Activated T-helper 2 cell treated with anti-CD3 and anti-CD28 coated beads, Interferon-gamma antibody, Interleukin-2, Interleukin-4, amounts not matched to agents 10 μg/mL and 5 μg/mL and 100 μg/mL, durations not matched to agents 14 hours and 24 hours and 36 hours (primary cell): ENCODE measurements at places on chromosomes 3 and 15. TPM values are rescaled to one million over a fixed set of nuclear protein-coding genes. Genes with fewer than 3 reads are reported as not detected.

DNA sequence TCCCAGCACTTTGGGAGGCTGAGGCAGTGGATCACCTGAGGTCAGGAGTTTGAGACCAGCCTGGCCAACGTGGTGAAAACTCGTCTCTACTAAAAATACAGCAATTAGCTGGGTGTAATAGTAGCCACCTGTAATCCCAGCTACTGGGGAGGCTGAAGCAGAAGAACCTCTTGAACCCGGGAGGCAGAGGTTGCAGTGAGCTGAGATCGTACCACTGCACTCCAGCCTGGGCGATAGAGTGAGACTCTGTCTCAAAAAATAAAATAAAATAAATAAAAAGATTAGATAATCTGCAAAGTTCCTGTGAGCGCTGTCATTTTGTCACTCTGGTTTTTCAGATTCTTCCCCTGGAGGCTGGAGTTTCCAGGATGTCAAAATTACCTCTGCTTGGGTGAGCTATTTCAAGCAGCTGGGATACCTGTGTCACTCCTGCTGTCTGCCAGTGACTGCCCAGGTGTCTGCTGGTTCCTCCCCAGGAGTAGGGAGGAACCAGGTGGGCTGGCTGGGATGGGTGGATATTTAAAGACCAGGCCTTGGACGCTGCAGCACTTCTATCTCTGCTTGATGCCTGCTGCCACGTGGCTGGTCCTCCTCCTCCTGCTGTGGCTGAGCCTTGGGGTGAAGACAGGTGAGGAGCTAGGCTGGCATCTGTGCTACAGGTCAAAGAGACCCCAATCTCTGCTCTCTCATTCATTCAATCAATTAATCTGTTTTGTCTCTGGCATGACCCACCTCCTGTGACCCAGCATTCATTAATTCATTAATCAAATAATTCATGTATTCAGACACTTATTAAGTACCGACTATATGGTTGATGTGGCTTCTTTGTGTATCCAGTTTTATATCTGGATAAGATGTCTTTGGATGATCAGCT, 19.5 kb upstream of the MUC20 start:
- no peaks in the 10 kb centered on the region for H3K27me3 ChIP-seq
- no peak overlapping the region for H3K4me3 ChIP-seq
- peaks cover 6% of the 10 kb centered on the region for H3K4me1 ChIP-seq
- H3K36me3 ChIP-seq = peaks cover 38% of the 10 kb centered on the region
- DNase-seq = no peak
- H3K27ac ChIP-seq = peak overlapping the region; percentile 13

- no peak overlapping the region for H3K4me3 ChIP-seq
- H3K36me3 ChIP-seq = peaks cover 63% of the 10 kb centered on the region
- H3K27ac ChIP-seq = peak overlapping the region; percentile 38
- peaks cover 20% of the 10 kb centered on the region for H3K4me1 ChIP-seq
- H3K27me3 ChIP-seq = no peaks in the 10 kb centered on the region
- no peak for DNase-seq
Observed at GRCh38 chr3:52696830-52697631, 8.6 kb downstream of the GLT8D1 start.

- DNase-seq = no peak
- no peak overlapping the region for H3K4me3 ChIP-seq
- H3K27ac ChIP-seq = no peak overlapping the region
- no peaks in the 10 kb centered on the region for H3K36me3 ChIP-seq
Observed at GRCh38 chr15:79680720-79681119, 216.1 kb downstream of the MTHFS start.

DNA sequence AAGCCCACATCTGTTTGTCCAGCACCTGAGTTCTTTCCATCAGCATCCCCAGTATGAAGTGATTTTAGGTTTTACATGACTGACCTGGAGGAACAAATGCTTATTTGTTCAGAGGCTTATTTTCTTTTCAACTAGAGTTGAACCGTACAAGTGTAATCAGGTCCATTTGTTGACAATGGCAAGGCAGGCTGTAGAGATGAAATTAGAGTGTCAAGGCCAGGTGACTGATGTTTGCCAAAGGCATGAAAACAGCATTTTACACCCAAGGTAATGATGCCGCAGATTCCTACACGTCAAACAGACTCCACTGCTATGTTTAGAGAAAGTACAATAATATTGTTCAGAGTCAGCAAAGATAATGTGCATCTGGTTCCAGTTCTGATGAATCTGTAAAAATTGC, 96.5 kb downstream of the KCNAB1 start:
- H3K4me3 ChIP-seq = no peak overlapping the region
- H3K27me3 ChIP-seq = peaks cover 20% of the 10 kb centered on the region
- DNase-seq = no peak

DNA sequence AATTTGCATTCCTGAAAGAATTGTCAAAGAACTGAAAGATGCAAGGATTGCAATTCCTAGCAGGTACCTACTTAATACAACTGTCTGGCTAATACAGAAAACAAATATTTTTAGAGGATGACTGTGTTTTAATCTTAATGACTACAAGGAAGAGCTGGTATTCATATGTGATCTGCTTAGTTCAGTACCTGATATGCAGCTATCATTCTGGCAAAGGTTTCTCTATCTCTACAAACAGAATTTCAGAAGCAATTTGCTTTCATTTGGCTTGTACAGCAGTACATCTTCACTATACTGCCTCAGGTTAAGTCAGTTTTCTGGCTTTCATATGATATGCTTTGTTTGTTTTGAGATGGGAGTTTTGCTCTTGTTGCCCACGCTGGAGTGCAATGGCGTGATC, 51.3 kb downstream of the TBL1XR1 start:
- peaks cover 18% of the 10 kb centered on the region for H3K36me3 ChIP-seq
- no peak for DNase-seq
- no peaks in the 10 kb centered on the region for H3K27me3 ChIP-seq
- H3K4me3 ChIP-seq = peak overlapping the region; percentile 61

RTF1 gene
- 40.1 and 40.7 TPM in 2 replicates for total RNA-seq

GALNT15 gene
- 0.07 TPM in 1 of 2 replicates, not detected in the other for total RNA-seq

DNA sequence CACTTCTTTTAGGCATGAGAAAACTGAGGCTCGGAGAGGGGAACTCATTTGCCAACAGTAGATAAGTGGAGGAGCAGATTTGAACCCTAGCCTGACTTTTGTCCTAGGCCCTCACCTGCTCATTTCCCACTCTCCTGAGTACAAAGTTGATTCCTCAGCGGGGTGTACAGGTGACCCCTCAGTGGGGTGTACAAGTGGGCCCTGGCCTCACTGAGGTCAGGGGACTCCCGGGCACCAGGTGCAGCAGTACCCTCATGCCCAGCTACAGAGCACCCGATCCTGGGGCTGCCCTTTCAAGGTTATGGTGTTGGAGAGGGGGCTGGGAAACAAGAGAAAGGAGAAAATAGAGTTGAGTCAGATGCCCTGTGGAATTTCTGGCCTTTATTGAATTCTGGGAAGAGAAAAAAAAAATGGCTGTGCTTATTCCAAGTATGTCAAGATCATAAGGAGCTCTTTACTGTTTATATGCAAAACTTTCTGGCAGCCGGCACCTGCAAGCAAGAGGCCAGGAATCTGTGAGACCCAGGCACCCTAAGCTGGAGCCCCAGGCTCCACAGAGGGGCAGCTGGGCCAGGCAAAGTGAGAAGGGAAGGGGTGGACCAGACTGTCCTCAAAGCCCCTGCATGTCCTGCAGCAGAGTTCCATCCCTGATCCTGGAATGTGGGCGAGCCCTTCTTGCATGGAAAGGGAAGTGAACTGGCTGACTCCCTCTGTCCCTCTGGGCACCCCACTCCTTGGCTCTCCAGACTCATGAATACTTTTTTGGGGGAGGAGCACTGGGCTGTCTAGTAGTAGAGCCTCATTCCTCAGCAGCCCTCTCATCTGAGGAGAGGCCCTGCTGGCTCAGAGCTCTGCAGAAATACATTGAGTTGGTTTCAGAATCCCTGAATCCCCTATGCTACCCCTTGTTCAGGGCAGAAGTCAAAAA, 43.1 kb downstream of the AMOTL2 start:
- H3K4me1 ChIP-seq = no peaks in the 10 kb centered on the region
- no peaks in the 10 kb centered on the region for H3K36me3 ChIP-seq

ESYT3 gene
- total RNA-seq = 0.09 and 0.32 TPM in 2 replicates

DNA sequence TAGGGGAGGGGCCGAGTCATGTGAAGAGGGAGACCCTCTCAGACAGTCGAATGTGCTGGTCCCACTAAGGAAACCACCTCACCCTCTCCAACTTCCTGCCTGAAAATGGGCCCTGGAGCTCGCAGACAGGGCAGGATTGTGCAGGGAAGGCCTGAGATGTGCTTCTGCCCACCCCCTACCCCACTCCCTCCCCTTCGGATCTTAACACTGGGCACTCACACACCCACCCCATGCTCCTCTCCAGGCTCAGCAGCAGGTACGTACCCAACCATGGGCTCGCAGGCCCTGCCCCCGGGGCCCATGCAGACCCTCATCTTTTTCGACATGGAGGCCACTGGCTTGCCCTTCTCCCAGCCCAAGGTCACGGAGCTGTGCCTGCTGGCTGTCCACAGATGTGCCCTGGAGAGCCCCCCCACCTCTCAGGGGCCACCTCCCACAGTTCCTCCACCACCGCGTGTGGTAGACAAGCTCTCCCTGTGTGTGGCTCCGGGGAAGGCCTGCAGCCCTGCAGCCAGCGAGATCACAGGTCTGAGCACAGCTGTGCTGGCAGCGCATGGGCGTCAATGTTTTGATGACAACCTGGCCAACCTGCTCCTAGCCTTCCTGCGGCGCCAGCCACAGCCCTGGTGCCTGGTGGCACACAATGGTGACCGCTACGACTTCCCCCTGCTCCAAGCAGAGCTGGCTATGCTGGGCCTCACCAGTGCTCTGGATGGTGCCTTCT, 20.0 kb downstream of the ATRIP start:
- peak overlapping the region; percentile 94 for H3K4me3 ChIP-seq
- H3K27ac ChIP-seq = peak overlapping the region; percentile 84
- peaks cover 46% of the 10 kb centered on the region for H3K36me3 ChIP-seq
- H3K27me3 ChIP-seq = no peaks in the 10 kb centered on the region

TNNC1 gene
- 0.34 and 0.46 TPM in 2 replicates for total RNA-seq

DNA sequence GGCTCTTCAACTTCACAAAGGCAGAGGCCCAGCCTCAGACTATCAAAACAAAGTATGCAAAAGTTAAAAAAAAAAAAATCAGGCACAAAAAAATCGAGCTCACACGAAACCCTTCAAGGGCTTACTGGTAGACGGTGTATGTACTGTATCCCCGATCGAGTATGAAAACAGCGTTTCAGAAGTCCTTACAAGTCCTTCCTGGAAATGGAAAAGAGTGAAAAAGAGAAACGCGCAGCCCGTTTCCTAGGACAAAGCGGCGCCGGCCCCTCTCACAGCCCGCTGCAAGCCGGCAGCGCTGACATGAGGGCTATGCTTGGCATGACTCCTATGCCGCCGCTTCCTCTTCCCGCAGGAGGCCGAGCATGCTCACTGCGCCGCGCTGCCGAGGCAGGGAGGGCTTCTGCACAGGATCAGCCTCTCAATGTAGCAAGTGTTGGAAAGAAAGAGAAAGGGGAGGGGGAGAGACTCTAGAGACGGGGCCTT, at the start of gene VGLL4:
Gene VGLL4, minus strand, starts transcription at position 311 of the 483 bp plus-strand sequence. CDS start 397 bp downstream, outside the sequence.
- peaks cover 31% of the 10 kb centered on the region for H3K4me1 ChIP-seq
- H3K27me3 ChIP-seq = peaks cover 8% of the 10 kb centered on the region
- peaks cover 34% of the 10 kb centered on the region for H3K36me3 ChIP-seq
- DNase-seq = peak; percentile 65
- peak within 1 kb of the TSS; percentile 91 for H3K4me3 ChIP-seq

DNA sequence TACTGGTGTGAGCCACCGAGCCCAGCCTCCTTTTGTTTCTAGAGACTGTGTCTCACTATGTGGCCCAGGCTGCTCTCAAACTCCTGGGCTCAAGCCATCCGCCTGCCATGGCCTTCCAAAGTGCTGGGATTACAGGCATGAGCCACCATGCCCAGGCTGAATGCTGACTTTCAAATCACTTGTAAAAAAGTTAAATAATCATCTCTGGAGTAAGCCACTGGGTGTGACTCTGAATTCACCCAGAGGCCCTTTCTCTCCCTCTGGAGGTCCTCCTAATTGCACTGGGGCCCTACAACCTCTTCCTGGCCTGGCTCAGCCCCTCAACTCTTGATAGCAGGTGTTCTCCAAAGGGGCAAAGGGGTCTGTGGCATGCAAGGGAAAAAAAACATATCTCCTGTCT, 54.8 kb downstream of the MEGF11 start:
- peaks cover 5% of the 10 kb centered on the region for H3K27me3 ChIP-seq
- H3K36me3 ChIP-seq = no peaks in the 10 kb centered on the region
- DNase-seq = no peak
- peaks cover 3% of the 10 kb centered on the region for H3K4me1 ChIP-seq

GRCh38 chr3:29559741-29560465, 279.0 kb downstream of the RBMS3 start:
- H3K27me3 ChIP-seq = no peaks in the 10 kb centered on the region
- H3K36me3 ChIP-seq = no peaks in the 10 kb centered on the region
- no peak overlapping the region for H3K27ac ChIP-seq
- no peaks in the 10 kb centered on the region for H3K4me1 ChIP-seq
- no peak for DNase-seq

CHST2 gene
- total RNA-seq = 7.4 and 7.7 TPM in 2 replicates

- H3K4me3 ChIP-seq = no peak overlapping the region
- peaks cover 17% of the 10 kb centered on the region for H3K27me3 ChIP-seq
- H3K4me1 ChIP-seq = no peaks in the 10 kb centered on the region
- H3K36me3 ChIP-seq = no peaks in the 10 kb centered on the region
Observed at GRCh38 chr3:146589899-146590508, 15.1 kb downstream of the PLSCR5 start.

PYGO1 gene
- total RNA-seq = 0.02 and 0.11 TPM in 2 replicates

DNA sequence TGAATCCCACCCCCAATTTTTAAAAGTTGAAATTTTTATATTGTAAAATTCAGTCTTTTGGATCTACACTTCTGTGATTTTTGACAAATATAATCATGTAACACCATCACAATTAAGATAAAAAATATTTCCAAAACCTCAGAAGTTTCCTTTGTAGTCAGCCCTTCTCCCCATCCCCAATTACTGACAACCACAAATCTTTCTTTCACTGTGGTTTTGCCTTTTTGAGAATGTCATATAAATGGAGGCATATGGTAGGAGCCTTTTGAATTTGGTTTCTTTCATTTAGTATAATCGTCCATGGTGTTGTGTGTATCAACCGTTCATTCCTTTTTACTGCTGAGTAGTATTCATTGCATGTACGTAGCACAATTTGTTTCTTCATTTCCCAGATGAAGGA, 7.9 kb upstream of the CILP start:
- H3K27me3 ChIP-seq = peaks cover 2% of the 10 kb centered on the region
- H3K36me3 ChIP-seq = no peaks in the 10 kb centered on the region
- DNase-seq = no peak
- no peak overlapping the region for H3K4me3 ChIP-seq
- H3K27ac ChIP-seq = no peak overlapping the region

DNA sequence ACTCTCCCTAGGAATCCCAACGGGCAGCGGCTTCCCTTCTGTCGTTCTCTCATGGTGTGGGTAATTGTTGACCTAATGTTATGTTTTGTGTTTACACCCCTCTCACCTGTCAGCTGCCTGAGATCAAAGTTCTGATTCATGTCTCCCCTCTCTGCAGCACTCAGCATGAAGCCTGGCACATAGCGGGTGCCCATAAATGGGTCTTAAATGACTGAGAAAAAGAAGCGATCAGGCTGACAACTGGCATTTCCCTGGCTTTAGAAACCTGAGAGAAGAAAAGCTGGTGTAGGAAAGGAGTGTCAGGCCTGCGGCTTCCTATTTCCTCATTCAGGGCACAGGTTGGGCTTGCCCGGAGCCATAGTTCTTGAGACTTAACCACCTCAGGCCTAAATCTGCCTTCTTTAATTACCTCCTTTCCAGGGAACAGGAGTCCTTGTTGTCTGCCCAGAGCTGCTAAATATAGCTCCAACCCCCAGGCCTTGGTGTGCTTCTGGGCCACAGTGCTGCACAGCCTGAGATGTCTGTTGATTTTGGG, 31.8 kb downstream of the LPP start:
- H3K4me1 ChIP-seq = peaks cover 35% of the 10 kb centered on the region
- H3K36me3 ChIP-seq = peaks cover 12% of the 10 kb centered on the region
- no peaks in the 10 kb centered on the region for H3K27me3 ChIP-seq
- no peak overlapping the region for H3K27ac ChIP-seq
- DNase-seq = no peak
